ENCODE measurements at places on chromosomes 12 and 14. TPM values are rescaled to one million over a fixed set of nuclear protein-coding genes. Genes with fewer than 3 reads are reported as not detected.

Gene CCDC175
- not detected for total RNA-seq

Gene PTPRO
- 0.69 TPM for total RNA-seq

DNA sequence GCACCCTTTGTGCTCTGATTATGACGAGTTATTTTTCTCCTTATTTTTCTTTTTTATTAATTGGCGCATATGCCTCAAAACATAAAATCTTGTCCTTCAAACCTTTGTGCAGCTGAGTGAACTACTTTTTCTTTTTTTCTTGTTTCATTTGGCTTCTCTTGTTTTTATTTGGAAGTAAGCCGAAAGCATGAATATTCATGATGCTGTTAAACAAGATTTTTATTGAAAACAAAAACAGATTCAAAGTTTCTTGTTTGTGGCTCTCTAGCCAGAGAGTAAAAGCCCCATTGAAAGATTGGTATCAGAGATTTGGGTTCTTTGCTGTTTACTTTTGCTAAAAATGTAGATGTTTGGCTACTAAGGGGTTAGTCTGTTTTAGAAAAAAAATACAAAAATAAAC, 183.8 kb downstream of the TMEM132C start:
- no peak for DNase-seq

GRCh38 chr14:104458845-104459244, 120.7 kb upstream of the C14orf180 start:
- no peak for DNase-seq

Gene TSPAN11
- total RNA-seq, result not detected

DNA sequence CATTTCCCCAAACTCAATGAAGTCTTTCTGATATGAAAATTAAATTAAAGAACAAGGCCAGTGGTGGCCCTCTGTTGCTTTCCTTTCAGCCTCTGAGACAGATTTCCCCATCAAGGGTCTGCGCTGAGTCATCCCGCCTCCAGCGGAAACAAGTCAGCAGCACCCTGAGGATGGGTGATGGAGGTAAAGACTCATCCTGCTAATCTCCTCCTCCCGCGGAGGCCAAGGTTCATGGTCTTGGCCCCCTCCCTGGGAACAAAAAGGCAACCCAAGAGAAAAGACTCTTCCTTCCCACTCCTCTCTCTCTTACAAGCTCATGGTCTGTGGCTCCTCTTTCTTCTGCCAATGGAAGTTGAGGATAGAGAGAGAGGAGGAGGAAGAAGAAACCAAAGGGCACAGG, 9.0 kb upstream of the NUMB start:
- DNase-seq, result peak; percentile 69

Gene SLC25A21
- total RNA-seq, result not detected

- no peak for DNase-seq
Observed at GRCh38 chr12:75917083-75917482, 114.5 kb downstream of the PHLDA1 start.

DNA sequence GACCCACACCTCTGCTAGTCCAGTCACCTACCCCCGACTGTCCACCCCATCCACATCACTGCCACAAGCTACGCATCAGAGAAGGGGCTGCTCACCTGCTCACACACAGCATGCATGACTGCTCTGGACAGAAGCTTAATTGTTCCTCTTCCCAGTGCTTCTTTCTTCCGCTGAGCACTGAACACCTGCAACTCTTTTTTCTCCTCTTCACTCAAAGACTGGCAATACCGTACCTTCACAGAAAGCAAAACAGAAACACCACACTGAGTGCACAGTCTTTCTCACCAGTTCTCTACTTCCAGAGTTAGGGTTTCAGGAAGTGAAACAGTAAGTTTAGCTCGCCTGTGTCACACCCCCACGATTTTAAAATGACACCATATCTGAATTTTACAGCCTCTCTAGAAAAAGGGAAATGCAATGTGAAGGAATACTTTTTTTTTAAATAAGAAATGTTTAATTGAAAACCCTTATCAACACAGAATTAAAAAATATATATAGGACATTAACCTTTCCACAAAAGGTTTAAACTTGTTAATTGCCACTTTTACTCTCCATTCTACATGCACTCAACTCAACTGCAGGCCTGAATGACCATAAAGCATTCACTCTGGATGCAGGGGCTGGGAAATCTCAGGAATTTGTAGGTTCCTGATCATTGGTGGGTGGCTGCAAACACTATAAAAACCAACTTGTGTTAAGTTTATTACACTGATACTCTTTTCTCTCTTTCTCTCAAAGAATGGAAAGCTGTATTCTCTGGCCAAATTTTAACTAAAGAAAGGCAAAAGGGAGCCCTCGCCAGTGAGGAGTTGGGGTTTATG, 120.0 kb downstream of the PRICKLE1 start:
- peak; percentile 72 for DNase-seq

DNA sequence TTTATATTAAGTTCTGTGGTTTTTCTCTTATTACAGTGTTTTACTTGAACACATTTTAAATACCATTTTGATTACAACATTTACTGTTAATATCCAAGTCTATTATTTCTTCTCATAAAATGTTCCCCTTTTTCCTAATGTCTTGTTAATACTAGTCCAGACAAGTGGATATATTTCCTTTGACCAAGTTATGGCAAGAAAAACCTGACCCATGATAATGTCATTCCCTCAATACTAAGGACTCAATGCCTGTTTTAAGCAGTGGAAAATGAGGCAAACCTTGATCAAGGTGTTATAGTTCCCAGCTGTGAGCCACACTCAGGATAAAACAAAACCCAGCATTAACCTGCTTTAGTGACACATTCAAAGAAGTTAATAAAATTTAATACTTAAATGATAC, 12.2 kb downstream of the TRMT5 start:
- DNase-seq, result no peak

DNA sequence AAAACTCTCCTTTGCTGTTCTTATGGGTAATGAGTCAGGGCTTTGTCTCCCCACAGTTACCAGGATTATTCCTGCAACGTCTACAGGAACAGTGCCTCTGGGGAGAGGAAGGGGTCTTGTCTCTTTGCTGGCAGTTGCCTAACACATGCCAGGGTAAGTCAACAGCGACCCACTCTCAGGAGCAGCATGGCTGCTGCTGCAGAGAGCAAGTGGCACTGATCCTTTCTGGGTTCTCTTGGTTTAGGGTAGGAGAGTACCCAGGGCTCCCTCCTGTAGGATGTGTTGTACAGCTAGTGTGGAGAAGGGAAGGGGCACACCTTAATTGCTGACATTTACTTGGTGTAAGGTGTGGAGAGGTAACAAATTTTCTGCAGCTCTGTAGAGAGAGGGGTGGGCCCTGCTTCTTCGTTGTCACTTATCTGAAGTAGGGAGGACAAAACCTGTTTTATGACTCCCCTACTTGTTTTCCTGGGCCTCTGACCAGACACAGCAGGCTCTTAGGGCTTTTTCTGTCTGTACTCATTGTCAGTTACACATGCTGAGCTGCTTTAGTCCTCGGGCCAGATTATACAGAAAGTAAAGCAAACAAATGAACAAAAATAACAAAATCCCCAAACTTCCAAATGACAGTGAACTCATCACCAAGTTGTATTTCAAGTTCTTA, 168.2 kb downstream of the ACSS3 start:
- DNase-seq, result no peak

GRCh38 chr12:108150436-108150835, 21.3 kb downstream of the WSCD2 start:
- DNase-seq, result no peak

- no peak for DNase-seq
Observed at GRCh38 chr12:116048879-116049278, 228.6 kb downstream of the MED13L start.

GRCh38 chr12:29863665-29864064, 79.9 kb upstream of the TMTC1 start:
- DNase-seq, result no peak

Gene ACOT4
- 1.3 TPM for total RNA-seq

GRCh38 chr12:111573476-111573875, 25.6 kb downstream of the ATXN2 start:
- DNase-seq, result no peak

Gene MYH6
- 0.17 TPM for total RNA-seq

GRCh38 chr12:89632778-89633177, 75.9 kb downstream of the ATP2B1 start:
- no peak for DNase-seq

Gene PLEKHG7
- total RNA-seq, result not detected

Gene RD3L
- not detected for total RNA-seq

DNA sequence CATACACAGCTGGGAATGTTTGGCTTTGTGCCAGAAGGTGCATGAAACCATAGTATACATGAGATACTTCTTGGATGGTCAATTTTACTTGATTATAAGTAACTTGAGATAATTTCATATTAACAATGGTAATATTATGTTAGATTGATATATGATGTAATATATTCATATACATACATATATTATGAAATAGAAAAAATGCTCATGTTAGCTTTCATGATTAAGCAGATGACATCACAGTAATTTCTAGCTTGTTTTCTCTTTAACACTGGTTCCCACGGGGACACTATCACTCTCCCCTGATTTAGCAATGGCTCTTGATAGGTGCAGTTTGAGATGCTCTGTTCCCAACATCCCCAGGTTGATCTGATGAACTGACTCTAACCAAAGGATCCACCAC, 35.4 kb upstream of the NTF3 start:
- no peak for DNase-seq

- no peak for DNase-seq
Observed at GRCh38 chr14:92009604-92010003, 30.3 kb downstream of the TRIP11 start.

Gene WNT5B
- 0.89 TPM for total RNA-seq

Gene CLEC14A
- total RNA-seq, result not detected

GRCh38 chr14:56817396-56817921, 7.2 kb upstream of the OTX2 start:
- no peak for DNase-seq

Gene ASIC1
- 19.7 TPM for total RNA-seq

Gene LMO3
- total RNA-seq, result not detected

Gene FSCB
- not detected for total RNA-seq

Gene TC2N
- total RNA-seq, result 18.6 TPM

DNA sequence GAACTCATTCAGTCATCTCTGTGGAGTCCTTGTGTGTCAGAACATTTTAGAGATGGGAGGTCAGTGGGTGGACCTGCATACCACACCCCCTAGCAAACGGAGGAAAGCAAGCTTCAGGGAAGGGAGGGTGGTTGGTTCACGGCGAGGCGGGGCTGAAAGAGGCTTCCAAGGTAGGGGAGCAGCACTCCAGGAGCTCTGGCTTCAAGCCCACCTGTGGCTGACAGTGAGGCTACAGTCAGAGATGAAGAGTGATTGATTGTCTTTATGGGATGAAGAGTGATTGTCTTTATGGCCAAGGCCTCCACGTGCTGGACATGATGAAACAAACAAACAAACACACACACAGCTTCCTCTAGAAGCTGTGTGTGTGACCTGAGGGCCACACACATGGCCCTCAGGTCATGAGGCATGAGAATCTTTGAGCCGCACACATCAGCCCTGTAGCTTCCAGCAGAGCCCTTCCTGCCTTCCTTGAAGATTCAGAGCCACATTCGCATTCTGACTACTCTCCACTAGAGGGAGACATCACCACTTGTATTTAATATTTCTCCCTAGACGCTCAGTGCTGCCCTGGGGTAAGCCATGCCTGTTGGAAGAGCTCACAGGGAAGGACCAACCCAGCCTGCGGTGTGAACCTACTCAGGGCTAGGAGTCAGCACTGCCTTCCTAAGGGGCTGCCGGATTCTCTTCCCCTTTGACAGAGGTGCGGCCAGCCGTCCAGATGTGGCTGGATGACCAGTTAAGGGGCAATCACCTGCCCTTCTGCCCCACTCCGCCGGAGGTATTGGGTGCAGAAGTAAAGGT, 54.4 kb upstream of the KCNA1 start:
- peak; percentile 90 for DNase-seq

DNA sequence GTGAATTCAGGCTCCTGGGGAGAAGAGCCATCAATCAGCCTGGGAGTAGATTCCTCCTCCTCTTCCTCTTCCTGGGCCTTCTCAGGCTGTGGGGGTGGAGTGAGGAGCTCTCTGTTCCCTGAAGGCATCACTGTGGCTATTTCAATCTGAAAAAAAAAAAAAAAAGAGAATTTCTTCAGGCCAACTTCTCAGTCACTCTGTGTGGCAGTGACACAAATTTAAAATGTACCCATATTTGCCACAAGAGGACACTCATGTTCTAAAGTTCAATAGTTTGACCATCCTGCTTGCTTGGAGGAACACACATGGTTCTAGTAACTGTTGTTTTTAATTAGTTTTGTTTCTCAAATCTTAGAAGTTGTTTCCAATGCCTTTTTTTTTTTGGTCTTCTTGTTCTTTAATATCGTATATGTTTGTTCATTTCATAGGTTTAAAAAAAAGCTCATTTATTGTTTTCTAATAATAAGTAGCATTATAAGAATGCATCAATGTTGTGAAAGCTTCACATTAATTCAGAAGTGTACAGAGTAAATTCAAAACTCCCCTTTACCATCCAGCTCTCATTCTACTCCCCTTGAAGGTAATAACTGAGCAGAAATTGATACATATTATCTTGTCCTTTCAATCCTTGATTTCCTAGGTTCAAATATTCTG, 23.3 kb upstream of the CCER1 start:
- DNase-seq, result no peak

Gene SIRT4
- total RNA-seq, result 2.5 TPM

Gene RFX4
- not detected for total RNA-seq

Gene MSI1
- 0.79 TPM for total RNA-seq

Gene SCN8A
- 0.38 TPM for total RNA-seq

Gene SPTB
- total RNA-seq, result not detected

DNA sequence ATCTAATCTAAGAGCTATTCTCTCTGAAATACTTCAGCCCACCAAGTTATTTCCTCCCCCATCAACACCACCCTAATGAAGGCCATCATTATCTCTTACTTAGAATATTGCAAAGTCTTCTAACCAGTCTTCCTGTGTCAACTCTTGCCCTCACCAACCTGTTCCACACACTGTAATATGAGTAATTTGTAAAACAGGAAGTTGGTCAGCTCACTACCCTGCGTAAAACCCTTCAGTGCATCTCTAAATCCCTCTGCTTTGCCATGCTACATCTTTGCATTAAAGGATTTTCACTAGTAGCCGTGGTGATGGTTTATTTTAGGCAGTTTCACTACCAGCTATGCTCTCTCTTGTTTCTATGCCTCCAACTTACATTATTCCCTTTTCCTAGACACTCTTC, 70.0 kb downstream of the KIF21A start:
- DNase-seq, result peak; percentile 60

GRCh38 chr14:54920052-54920451, 17.4 kb upstream of the GCH1 start:
- no peak for DNase-seq

- DNase-seq, result no peak
Observed at GRCh38 chr14:62711351-62712023, 333.8 kb downstream of the KCNH5 start.

Gene INHBC
- not detected for total RNA-seq

DNA sequence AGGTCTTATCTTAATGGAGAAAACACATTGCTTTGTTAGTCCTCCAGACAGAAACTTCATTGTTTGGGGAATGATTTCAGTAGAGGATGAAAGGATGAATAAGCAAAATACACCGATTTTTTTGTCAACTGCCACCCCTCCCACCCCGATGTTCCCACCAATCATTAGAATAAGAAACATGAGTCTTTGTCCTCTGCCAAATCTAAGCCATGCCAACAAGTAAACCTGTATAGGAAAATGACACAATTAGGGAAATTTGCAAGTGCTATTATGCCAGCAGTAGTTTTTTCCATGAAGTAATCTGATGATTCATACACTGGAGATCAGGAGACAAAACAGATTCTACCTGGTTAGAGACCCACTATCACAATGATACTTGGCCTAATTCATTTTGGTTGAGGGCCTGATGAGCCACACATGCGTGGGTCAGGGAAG, 35.9 kb downstream of the FLRT2 start:
- no peak for DNase-seq

Data from activated CD4-positive, alpha-beta T cell treated with anti-CD3 and anti-CD28 coated beads, Interleukin-2, amount 10 ng/mL, durations not matched to agents 24 days and 14 days (primary cell).